Stimulated activated CD4-positive, alpha-beta T cell treated with anti-CD3 and anti-CD28 coated beads, Interleukin-15, amount 100 ng/mL, for 1 hour (primary cell): ENCODE measurements at places on chromosomes 4 and X.

DNA sequence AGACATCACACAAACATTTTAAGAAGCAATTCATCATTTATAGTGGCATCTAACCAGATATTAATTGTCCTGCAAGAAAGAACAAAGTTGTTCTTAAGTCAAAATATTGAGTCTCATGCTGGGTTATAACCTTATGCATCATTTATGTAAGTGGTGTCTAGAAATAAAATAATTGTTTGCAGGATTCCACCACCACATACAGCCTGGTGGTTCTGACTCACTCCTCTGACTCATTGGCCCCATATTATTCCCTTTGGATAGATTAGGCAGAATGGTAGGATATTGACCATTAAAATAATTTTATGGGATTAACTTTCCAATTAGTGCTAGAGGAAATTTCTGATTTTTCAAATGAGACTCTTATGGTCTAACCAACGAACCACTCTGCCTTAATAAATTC is 384.5 kb downstream of the GRXCR1 start:
- DNase-seq: no peak

DNA sequence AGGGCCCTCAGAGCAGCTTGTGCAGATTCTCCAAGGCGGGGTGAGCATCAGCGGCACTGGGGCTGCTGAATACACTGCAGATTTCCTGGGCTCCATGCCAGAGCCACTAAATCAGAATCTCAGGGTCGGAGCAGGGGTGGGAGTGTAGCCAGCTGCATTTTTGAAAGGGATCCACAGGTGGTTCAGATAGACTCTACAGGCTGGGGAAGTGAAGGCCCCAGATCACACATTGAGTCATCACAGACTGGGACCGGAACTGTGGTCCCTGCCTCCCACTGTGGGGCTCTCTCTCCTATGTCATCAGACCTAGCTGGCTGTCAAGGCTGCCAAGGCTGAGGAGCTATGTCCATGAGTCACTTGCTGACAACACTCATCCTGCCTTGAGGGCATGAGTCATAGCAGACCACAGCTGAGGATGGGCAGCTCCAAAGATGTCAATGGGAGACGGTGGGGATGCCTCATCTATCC is 162.3 kb upstream of the MAMLD1 start:
- peak; percentile 2 for DNase-seq

GRCh38 chrX:39874202-39874816 is 223.4 kb downstream of the BCOR start:
- no peak for DNase-seq

DNA sequence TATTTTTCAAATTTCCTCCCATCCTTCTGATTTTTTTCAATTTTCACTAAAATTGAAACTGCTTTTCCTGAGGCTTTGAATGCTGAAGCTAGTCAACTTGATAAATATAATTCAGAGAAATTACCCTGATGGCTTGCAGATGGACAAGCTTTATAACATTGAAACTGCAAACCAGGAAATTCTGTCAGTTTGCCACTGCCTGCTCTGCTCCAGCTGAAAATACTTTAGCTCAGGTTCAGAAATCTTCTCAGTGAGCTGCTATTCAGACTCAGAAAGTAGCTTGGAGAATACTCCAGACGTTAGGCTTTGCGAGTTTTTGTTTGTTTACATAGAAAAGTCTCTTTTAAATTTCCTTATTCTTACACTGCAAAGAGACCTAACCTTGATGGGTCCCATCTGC is 1574.7 kb downstream of the STIM2 start:
- no peak for DNase-seq

DNA sequence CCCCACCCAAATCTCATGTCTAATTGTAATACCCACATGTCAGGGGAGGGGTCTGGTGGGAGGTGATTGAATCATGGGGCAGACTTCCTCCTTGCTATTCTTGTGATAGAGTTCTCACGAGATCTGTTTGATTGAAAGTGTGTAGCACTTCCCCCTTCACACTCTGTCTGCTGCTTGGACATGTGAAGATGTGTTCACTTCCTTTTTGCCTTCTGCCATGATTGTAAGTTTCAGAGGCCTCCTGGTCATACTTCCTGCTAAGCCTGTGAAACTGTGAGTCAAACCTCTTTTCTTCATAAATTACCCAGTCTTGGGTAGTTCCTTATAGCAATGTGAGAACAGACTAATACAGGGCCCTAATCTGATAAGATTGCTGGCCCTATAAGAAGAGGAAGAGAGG is 1514.8 kb downstream of the RPA4 start:
- DNase-seq: no peak
